ENCODE measurements at places on chromosomes 1 and 21.
A peak's percentile ranks its signal among the peaks of the same experiment; 100 is the strongest.

- no peak for DNase-seq
Observed at GRCh38 chr1:169694304-169695075, 16.9 kb downstream of the SELL start.

- DNase-seq, result peak; percentile 82
Observed at GRCh38 chr21:43716376-43717165, 2.4 kb upstream of the PDXK start.

DNA sequence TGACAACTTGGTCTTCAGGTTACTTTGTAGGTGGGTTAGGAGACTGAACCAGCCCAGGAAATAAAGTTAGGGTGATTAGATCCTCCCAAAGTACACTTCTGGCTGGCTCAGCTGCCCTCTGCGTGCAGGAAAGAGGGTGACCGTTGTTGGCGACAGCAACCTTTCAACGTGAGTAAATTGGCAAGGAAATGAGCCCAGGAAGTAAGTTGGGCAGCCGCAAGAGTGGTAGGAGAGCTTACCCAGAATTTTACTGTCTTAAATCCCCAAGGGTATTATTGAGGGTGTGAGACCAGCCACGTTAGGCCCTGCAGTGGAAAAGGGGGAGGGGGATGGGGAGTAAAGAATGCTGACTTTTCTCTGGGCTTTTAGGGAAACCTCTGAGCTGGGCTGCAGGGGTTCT is 1.6 kb downstream of the TENT5C start:
- no peak for DNase-seq

GRCh38 chr1:40362199-40362598 is 11.3 kb upstream of the SMAP2 start:
- no peak for DNase-seq

DNA sequence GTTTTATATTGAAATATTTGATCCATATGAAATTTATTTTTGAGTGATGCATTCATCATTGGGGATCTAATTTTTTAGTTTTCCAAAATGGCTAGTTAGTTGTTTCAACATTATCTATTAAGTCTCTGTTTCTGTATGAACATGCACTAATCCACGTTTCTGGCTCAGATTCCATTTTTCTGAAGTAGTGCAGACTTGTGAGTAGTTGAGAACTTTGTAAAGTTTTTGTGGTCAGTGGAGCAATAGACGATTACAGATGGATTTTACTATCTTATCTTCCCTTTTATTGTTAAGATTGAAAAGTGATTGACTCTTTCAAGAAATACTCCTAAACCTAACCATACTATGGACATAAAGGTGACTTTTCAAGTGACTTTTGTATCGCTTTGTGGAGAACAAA is 16.7 kb downstream of the SOAT1 start:
- DNase-seq, result no peak

All from Caki2 (cell line).